ENCODE measurements at places on chromosomes 7 and 10. TPM values are rescaled to one million over a fixed set of nuclear protein-coding genes. Genes with fewer than 3 reads are reported as not detected.
A peak's percentile ranks its signal among the peaks of the same experiment; 100 is the strongest.

The MSS51 gene
- total RNA-seq = 3.3 TPM

GRCh38 chr10:48551861-48552591 is 52.8 kb downstream of the ARHGAP22 start:
- H3K4me1 ChIP-seq = no peaks in the 10 kb centered on the region
- no peak overlapping the region for H3K27ac ChIP-seq
- DNase-seq = no peak
- no peak overlapping the region for H3K4me3 ChIP-seq
- H3K27me3 ChIP-seq = no peaks in the 10 kb centered on the region
- no peaks in the 10 kb centered on the region for H3K36me3 ChIP-seq

The THNSL1 gene
- 5.6 TPM for total RNA-seq

DNA sequence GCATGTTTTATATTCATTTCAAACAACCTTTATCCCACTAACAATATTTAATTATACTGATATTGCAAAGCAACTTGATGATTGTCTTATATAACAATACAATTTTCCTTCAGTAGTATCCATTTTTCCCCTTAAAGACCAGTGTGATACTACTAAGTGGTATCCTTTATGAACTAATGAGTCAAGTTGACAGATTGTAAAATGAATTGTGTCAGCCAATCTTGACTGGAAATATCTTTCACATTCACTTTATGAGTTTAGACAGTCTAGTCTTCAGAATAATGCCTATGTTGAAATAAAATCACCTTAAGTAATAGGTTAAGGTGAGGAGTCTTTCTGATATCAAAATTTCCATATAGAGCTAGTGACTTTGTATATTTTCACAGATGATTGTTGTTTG is 950.0 kb upstream of the CELF2 start:
- no peak for DNase-seq
- H3K27me3 ChIP-seq = no peaks in the 10 kb centered on the region
- no peaks in the 10 kb centered on the region for H3K36me3 ChIP-seq
- no peak overlapping the region for H3K4me3 ChIP-seq

GRCh38 chr7:144048648-144049047 is at the start of gene OR2A5:
Gene OR2A5, plus strand, starts transcription at chr7:144048948. Its CDS starts 1,454 bp downstream, at chr7:144050402.
- no peak within 1 kb of the TSS for H3K4me3 ChIP-seq
- no peaks in the 10 kb centered on the region for H3K27me3 ChIP-seq
- H3K4me1 ChIP-seq = no peaks in the 10 kb centered on the region
- no peak within 1 kb of the TSS for H3K27ac ChIP-seq

DNA sequence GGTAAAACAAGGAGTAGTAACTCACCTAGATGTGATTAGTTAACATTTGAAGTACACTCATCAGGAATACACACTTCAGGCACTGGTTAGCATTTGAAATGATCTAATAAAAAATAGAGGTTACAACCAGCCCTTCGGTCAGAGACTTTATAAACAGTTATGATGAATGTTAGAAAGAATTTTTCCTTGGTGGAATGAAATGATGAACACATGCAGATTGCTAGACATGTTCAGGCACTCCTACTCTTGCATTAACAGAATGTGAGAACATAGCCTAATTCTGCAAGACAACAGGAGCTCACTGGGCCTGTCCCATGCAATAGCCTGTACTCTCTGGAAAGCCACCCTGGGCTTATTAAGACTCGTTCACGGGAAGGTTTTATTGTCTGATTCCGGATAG is 47.3 kb upstream of the TECTB start:
- no peak for DNase-seq
- no peaks in the 10 kb centered on the region for H3K27me3 ChIP-seq
- H3K36me3 ChIP-seq = no peaks in the 10 kb centered on the region
- no peak overlapping the region for H3K27ac ChIP-seq

DNA sequence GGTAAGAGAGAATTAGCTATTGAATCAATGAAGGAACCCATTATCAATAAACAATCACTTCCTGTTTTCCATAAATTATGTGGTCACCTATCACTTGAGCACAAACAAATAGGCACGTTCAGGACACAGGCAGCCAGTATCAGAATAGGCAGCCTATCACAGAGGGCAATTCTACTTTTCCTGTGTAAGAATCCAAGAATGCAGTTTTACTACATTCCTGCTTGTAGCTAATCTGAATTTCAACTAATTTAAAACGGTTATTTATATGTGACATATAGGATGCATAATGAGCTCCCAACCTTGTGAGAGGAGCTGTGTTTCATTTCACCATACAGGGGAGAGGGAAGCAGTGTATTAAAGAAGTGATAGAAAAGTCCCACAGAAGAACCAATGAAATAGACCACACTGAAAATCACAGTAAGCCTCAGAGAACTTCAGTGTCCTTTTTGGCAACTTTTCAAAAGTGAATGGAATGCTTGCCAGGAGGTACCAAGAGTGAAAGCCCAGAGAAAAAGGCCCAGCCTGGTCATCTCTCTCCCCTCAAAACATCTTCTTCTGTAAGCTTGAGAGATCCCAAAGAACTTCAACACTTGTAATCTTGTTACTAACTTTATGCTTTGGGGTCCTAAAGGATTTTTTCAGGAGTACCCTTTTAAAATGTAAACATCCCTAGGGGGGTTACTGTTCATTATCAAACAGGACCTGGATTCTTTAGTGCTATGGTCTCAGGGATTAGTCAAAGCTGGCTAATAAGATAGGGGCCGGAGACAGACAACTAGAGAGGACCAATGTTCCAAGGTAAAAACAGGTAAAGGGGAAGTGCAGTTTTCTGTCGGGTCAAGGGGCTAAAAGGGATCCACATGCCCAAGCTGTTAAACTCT is 1.3 kb downstream of the IMMP2L start:
- H3K36me3 ChIP-seq = peaks cover 9% of the 10 kb centered on the region
- DNase-seq = peak; percentile 44
- H3K27ac ChIP-seq = peak overlapping the region; percentile 61
- peaks cover 20% of the 10 kb centered on the region for H3K4me1 ChIP-seq
- no peaks in the 10 kb centered on the region for H3K27me3 ChIP-seq
- H3K4me3 ChIP-seq = peak overlapping the region; percentile 69

The NPY4R2 gene
- total RNA-seq = not detected

The VSTM4 gene
- not detected for total RNA-seq
